Right renal pelvis (tissue), 4 donors: ENCODE measurements at places on chromosomes 4 and X. TPM values are rescaled to one million over a fixed set of nuclear protein-coding genes. Genes with fewer than 3 reads are reported as not detected.

The VMA21 gene
- 30.7 TPM for polyA plus RNA-seq

The XAGE2 gene
- 0.48 TPM for polyA plus RNA-seq

The RPS6KA6 gene
- polyA plus RNA-seq = 20.3 TPM

The SLC26A1 gene
- 15.6 TPM for polyA plus RNA-seq

The UTP3 gene
- 50.1 TPM for polyA plus RNA-seq

The SERPINA7 gene
- polyA plus RNA-seq = 0.42 TPM

The BRS3 gene
- 0.05 TPM for polyA plus RNA-seq

The RASL11B gene
- polyA plus RNA-seq = 46.9 TPM

The POU4F2 gene
- not detected for polyA plus RNA-seq

The NUDT10 gene
- 11.7 TPM for polyA plus RNA-seq

The RASGEF1B gene
- polyA plus RNA-seq = 14.1 TPM
